ENCODE measurements at places on chromosomes 7 and 10.

DNA sequence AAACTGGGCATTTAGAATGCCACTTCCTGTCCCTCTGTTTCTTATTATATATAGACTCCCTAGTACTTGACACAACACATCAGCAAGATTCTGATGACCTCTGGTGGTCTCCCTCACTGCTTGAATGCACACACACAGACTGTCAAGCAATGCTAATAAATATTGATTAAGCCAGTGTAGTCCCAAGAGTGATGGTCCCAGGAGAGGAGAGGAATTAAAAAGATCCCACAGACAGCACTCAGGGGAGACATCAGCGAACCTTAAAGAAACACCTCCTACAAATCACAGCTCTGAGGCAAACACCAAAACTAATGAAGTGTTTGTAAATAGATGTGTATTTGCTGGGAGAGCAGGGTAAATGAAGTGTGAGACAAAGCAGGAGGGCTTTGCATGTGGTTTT, 1291.2 kb downstream of the XPNPEP1 start:
- DNase-seq: no peak

DNA sequence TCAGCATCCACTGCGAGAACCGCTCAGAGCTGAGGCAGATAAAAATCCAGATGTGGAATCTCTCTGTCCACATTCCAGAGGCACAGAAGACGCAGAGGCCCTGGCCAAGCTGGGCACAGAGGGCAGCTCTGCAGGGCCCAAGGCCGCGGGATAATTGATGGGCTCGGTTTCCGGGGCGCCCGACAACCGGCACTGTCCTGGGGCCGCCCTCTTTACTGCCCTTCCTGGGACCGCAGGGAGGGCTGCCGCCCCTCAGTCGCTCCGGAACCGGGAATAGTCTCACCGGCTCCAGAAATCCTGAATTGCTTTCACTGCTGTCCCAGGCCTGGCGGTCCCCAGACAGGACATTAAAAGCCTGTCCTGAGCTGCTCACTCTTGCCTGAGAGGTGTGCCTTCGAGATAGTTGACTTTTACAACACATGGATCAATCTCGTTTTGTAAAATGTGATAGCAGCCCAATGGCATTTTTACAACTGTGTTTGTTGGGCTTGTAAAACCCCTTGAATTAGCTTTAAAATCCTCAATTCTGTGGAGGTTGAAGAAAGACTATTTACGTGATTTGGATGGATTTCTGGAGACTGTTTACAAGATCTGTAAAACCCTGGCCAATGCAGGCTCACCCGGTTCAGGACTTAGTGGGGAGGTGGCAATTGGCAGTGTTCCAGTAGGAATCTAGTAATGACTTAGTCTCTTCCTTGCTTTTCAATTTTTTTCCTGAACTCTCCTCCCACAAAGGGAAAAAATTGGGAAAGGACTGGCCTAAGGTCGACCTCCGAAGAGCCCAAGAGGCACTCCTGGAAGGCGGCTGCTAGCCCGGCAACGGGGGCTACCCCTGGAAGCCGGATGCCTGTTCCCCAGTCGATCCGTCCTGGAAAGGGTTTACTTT, 1.4 kb upstream of the HOXA6 start:
- DNase-seq: peak; percentile 17

DNA sequence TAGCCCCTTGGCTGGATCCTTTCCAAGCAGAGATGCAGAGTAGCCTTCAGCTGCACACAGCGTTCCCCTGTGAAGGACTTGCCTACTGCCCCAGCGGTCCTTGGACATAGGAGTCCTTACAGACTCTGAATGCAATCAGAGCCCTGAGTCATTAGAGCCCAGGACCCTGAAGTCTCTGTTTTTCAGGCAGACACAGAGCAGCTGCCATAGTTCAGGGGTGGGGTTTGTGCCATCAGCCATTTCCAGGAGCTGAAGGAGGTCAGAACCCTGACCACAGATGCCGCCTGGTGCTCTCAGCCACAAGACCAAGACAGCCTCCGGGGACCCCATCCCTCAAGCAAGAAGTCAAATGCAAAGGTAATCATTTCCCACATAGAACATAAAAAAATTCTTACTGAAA, 32.8 kb upstream of the WDFY4 start:
- no peak for DNase-seq

DNA sequence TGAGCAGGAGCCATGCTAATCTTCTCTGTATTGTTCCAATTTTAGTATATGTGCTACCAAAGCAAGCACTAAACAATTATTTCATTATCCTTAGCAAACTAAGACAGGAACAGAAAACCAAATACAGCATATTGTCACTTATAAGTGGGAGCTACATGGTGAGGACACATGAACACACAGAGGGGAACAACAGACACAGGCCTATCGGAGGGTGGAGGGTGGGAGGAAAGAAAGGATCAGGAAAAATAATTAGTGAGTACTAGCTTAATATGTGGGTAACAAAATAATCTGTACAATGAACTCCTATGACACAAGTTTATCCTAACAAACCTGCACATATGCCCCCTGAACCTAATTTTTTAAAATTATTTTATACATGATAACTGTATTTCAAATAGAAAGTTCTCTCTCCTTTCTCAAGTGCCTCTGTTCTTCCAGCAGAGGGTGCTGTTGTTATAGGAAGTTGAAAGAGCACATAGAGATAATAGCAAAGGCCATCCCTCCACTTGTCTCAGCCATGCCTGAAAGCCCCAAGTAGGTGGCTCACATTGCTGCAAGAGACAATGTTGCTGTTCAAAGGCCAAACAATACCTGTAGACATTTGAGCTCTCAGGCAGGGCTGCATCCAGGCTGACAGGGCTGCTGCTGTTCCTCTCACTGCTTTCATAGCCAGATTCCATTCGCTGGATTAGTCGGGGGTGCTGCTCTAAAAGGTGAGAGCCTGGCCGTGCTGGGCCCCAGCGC, 33.4 kb upstream of the PPP3CB start:
- peak; percentile 54 for DNase-seq

GRCh38 chr7:66682350-66683093, 53.8 kb downstream of the KCTD7 start:
- no peak for DNase-seq

GRCh38 chr10:115884331-115884730, 388.7 kb downstream of the GFRA1 start:
- no peak for DNase-seq

GRCh38 chr10:44805466-44806210, 105.5 kb upstream of the TMEM72 start:
- no peak for DNase-seq

- DNase-seq: no peak
Observed at GRCh38 chr10:85927952-85928665, 438.5 kb downstream of the GRID1 start.

- no peak for DNase-seq
Observed at GRCh38 chr7:118245267-118246040, 20.9 kb downstream of the ANKRD7 start.

DNA sequence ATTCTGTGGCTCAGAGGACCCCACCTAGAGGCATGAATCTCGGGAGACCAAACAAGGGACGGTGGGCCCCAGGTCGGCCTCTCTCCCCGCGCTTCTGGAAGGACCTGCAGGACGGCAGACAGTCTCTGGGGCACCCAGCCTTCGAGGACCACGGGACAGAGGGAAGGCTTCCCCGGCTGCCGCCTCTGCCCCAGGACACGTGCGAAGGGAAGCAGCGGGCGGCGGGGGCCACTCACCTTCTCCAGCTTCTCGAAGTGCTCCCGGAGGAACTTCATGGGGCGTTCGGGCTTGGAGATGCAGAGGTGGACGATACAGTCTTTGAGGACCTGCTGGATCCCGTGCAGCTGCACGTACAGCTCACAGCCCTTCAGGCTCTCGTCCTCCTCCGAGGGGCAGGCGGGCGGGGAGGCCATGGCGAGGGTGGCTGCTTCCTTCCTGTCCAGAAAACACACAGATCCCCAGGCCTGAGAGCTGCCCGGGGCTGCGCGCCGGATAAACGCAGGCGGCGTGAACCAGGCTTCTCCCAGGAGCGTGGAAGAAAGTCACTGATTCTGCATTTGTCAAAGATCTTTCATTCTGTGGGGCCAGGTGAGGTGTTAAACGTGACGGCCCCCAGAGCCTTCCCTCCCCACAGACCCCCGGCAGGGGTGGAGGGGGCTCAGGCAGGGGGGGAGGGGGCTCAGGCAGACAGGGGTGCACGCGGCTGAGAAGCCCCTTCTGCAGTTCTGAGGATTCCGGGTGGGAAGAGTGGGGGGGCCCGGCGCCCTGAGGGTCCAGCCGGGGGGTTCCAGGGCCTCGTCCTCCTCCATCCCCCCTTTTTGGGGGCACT, 15.2 kb upstream of the DNAAF5 start:
- peak; percentile 67 for DNase-seq

GRCh38 chr10:90352288-90352687, 505.6 kb downstream of the HTR7 start:
- DNase-seq: no peak

- DNase-seq: no peak
Observed at GRCh38 chr10:100788002-100788903, 42.9 kb downstream of the PAX2 start.

- no peak for DNase-seq
Observed at GRCh38 chr10:6958711-6959110, 378.6 kb upstream of the PRKCQ start.

DNA sequence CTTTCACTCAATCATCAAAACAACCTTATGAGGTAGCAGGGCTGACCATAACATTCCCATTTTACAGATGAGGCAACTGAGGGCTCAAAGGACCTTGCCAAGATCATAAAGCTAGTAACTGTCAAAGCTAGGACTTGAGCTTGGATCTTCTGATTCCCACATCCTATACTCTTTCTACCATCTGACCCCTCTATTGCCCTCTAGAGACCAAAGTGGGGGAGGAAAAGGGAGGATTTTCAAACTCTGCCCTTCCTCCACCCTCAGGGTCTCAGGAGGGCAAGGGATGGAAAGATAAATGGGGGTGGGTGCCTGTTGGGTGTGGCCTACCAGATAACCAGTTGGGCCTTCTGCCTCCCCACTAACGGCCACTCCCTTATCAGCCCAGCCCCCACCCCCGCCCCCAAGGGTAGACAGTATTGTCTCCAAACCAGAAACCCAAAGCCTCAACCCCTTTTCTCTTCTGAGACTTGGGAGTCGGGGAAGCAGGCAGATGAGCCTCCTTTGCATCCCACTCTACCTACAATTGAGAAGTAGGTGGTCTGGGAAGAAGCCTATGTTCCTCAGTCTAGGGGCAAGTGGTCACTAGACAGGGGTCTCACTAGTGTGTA, 7.9 kb downstream of the LDB1 start:
- DNase-seq: no peak

DNA sequence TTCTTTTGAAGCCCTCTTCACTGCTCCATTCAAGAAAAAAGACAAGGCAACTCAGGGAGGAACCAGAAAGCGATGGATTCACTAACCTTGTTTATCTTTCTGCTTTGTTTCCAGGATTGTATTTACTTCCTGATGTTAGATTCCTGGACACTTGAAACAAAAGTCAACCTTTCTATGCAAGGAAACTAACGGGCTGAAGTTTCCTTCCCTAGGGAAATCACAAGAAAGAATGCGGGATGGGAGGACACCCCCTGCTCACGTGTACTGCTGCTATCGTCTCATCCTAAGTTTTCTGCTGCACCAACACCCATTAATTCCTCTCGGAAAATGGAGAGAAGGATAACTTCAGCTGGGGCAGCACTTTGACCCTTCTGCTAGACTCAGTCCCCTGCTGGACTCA, 50.3 kb downstream of the ELMO1 start:
- DNase-seq: no peak

GRCh38 chr7:28064437-28064836, 116.2 kb downstream of the JAZF1 start:
- DNase-seq: no peak

- no peak for DNase-seq
Observed at GRCh38 chr7:141708351-141708750, at the start of gene WEE2. Gene WEE2 (plus strand): TSS chr7:141708353. CDS start chr7:141708759, 406 bp downstream.

DNA sequence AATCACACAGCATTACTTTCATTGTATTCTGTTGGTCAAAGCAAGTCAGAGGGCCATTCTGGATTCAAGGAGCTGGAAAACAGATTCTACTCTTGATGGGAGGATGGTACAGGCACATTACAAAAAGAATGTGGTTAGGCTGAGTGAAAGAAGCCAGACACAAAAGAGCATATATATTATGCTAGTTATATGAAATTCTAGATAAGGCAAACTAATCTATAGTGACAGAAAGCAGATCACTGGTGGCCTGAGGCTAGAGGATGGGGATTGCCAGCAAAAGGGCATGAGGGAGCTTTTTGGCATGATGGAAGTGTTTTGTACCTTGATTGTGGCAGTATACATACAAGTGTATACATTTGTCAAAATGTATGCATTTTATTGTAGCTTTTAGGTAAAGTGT, 96.8 kb downstream of the SPAG6 start:
- DNase-seq: no peak

GRCh38 chr10:90888387-90888786, 16.6 kb downstream of the RPP30 start:
- DNase-seq: no peak

DNA sequence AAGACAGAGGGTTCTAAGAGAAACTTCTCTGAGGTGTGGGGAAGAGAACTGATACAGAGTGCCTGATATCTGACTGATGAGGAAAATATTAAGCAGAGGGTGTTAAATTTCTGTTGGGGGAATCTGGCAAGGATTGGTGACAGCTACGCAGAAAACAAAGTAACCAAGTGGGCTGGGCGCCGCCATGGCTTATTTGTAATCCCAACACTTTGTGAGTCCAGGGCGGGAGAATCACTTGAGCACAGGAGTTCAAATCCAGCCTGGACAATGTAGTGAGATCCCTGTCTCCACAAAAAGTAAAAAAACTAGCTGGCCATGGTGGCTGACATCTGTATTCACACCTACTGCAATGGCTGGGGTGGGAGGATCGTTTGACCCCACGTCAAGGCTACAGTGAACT, 2.1 kb upstream of the C7orf25 start:
- peak; percentile 40 for DNase-seq

DNA sequence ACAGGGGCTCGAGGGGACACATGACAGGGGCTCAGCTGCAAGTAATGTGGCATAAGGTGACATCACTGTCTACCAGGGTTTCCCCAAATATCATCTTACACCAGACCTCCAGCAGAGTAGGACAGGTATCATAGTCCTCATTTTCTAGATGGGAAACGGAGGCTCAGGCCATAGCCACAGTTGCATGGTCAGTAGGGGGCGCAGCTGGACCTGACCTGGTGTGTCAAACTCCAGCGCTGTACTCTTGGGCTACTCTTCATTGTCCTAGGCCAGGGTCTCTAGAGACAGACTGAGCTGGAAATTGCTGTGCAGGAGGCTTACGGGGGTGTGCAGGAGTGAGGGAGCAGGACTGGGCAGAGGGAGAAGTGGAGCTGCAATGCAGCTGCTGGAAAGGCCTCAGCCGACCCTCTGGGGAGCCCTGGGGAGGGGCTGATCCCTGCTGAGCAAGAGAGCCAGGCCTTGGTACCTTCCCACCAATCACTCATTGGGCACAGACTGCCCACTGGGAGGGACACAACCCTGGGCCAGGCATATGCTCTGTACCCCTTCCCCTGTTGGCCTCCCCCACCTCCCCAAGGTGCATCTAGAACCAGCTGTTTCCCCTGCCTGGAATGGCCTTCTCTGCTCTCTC, 89.9 kb downstream of the CDH23 start:
- DNase-seq: no peak

GRCh38 chr7:117066668-117067067, 113.4 kb downstream of the ST7 start:
- no peak for DNase-seq

- DNase-seq: no peak
Observed at GRCh38 chr7:47543056-47543455, 38.9 kb downstream of the TNS3 start.

Measured in ovary (tissue), 10 donors.